Spleen (tissue), 13 donors: ENCODE measurements at places on chromosomes 11 and 22. TPM values are rescaled to one million over a fixed set of nuclear protein-coding genes. Genes with fewer than 3 reads are reported as not detected.
A peak's percentile ranks its signal among the peaks of the same experiment; 100 is the strongest.

- no peak for DNase-seq
Observed at GRCh38 chr11:115391598-115391997, 112.6 kb downstream of the CADM1 start.

DNA sequence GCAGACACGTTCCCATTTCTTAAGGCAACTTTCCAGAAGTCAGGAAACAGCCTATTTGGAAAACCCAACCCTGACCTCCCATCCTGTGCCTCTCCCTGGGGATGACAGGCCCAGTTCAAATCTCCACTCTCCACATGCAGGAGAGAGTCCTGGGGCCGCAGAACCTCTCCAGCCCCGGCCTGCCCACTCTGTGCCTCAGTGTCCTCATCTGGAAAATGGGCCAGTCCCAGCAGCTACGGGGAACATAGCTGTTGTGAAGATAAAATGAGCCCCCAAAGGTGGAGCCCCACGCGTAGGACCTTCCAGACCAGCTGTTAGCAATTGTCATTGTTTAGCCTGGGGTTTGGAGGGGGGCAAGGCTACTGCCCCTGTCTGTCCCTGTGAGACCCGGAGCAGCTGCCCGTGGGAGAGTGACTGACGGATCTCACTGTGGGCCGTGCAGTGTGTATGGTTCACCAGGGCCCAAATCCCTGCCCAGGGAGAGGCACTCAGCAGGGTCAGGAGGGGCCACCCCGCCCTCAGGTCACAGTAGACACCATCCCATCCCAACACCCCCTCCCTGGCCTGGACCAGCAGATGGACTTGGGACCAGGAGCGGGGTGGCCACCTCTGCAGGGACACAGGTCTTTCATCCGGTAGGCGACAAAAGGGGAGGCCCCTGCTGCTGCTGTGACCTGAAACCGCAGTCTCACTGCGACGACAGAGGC lies 145.9 kb downstream of the CTTN start:
- peak; percentile 36 for DNase-seq

GRCh38 chr11:44637487-44637886 lies 72.0 kb downstream of the CD82 start:
- DNase-seq = no peak

DNA sequence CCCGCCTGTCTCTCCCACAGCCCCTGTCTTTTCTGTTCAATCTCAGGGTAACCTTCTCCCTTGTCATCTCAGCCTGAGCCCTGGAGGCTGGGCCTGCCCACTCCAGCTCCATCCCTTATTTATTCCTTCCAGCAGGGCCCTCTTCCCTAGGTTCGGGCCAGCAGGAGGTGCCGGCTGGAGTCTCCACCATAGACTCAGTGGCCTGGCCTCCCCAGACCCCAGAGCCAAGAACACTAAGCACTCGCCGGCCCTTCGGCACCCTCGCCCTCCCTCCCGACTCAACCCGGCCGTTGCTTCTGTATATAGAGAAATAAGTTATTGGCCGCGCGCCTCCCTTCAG lies 1.4 kb upstream of the RAB1B start:
- DNase-seq = no peak

GRCh38 chr11:124394408-124394807 lies 4.4 kb downstream of the OR8B3 start:
- DNase-seq = no peak

- DNase-seq = no peak
Observed at GRCh38 chr11:130528298-130529261, 80.1 kb downstream of the ADAMTS15 start.

Gene RAC2
- 335 TPM for total RNA-seq

- DNase-seq = peak; percentile 81
Observed at GRCh38 chr11:8192016-8192895, 23.4 kb upstream of the RIC3 start.

DNA sequence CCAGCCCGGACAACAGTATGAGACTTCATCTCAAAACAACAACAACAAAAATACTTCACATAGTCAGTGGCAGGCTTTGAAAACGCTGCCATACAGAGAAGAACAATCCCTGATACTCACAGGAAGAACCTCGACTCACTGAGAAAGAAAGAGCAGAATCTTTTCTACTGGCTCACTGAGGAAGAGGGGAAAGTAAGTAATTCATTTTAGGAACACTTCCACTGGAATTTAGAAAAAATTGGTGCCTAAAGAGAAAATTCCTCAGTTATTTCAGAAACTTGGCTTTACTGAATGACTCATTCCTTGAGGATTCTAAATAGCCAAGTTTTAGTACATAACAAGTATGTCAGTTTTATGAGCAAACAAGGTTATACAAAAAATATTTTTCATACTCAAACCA lies 12.3 kb downstream of the NARS2 start:
- DNase-seq = no peak

GRCh38 chr11:68002938-68003845 lies 705 bp downstream of the UNC93B1 start:
- peak; percentile 96 for DNase-seq

DNA sequence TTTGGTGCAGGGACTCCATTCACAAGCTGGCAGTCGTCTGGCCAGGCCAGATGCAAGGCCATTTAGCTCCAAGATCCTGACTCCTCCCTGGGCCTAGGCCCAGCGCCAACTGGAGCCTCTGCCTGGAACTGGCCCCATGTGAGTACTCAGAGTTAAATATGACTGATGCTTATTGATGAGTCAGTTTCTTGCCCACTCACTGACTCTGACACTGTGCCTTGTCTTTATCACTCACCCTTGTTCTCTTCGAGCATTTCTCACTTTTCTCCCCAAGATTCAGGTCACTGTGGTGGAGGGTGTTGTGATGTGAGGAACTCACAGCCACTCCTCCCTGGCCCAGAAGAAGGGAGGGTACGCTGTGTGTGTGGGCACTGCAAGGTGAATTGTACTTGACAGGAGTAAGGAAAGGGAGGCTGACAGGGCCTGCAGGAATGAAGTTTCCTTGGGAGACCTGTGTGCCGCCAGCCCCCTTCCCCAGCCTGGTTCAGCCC lies 23.2 kb upstream of the ST3GAL4 start:
- peak; percentile 74 for DNase-seq

GRCh38 chr11:117876341-117877119 lies at the start of gene FXYD6:
FXYD6 (minus strand) TSS chr11:117876658; CDS start chr11:117842776, 33,882 bp downstream.
- DNase-seq = peak; percentile 81

Gene KCNQ1
- 18.3 TPM for total RNA-seq

DNA sequence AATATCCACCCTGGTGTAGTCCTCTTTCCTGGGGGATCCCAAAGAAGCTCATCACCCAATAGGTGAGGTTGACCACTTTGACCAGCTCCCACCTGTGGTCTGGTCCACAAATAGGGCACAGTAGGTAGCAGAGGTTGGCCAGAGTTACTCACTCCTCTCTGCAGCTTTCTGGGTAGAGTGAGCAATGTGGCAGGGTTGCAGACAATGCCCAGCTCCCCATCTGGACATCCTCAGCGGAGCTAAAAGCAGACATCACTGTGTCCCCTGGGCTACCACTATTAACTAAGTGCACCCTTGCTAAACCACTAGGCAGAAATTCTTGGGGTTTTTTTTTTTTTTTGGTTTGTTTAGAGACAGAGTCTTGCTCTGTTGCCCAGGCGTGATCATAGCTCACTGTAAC lies 48.4 kb upstream of the TP53I11 start:
- DNase-seq = no peak

GRCh38 chr11:30313580-30313979 lies 9.3 kb upstream of the ARL14EP start:
- no peak for DNase-seq

DNA sequence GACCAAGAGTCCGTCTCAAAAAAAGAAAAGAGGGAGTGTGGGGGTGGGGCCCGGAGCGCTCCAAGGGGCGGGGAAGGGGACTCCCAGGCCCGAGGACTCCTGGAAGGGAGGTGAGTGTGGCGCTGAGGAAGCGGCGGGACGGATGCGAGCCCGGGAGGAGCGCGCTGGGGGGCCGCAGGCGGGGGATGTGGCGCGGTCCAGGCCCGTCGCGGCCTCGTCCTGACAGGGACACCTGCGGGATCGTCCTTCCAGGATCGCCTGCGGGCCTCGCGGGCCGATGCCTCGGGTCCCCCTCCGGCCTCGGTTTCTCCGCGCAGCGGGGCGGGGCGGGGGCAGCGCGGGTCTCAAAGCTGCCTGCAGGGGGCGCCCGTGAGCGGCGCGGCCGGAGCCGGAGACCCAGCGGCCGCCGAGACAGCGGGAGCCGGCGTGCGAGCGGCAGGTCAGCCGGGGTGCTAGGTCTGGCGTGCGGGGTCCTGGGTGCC lies 3.8 kb upstream of the ADORA2A start:
- DNase-seq = peak; percentile 95

DNA sequence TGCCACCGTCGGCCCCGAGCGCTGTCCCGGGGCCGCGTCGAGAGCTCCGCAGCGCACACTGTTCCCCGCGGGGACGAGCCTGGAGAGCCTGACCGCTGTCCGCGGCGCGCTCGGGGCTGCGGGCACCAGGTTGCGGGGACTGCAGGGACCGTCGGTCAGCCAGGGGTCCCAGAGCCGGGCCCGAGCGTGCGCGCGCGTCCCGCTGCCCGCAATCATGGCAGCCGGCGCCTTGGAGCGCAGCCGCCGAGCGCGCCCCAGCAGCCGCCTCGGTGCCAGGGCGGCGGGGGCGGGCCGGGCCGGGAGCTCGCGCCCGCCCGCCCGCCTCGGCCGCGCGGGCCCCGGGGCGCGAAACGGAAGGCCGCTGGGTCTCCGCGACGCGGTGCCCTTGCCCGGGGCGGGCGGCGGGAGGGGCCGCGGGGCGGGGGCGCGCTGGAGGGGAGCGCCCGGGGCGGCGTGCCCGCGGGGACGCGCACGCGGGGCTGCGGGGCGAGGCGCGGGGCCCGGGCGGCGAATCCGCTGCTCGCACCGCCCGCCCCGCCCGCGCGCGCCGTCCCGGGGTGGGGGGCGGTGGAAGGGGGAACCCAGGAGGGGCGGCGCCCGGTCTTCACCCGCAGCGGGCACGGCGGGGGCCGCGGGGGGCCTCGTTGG lies 79.4 kb upstream of the PPARA start:
- DNase-seq = peak; percentile 88

DNA sequence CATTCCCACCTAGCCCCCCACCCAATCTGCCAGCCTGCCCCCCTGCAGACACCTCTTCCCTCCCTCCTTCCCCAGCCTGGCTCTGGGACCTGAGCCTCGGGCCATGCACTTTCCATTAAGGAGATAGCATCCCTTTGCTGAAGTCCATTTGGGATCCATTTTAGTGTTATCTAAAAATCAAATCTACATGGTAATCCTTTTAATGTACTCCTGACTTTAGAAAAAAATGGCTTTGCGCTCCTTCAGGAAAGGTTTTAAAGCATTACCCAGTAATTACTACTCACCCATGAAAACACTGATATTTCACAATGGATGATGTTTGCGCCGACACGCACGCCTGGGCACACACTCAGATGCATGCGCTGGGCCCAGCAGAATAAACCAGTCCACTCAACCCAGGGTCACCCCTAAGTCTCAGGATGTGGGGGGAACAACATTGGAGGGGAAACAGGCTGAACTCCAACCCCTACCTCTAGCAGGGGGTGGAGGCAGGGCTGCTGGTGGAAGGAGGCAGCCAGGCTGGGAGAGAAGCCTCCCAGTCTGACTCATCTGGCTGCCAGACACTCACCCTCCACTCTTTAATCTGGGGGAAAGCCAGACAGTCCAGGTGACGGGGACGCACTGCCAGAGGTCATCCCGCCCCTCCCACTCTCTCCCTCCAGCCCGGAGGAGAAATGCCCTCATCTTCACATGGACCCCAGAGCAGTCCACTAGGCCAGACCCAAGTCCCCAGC lies 29.8 kb downstream of the LMO1 start:
- peak; percentile 49 for DNase-seq

DNA sequence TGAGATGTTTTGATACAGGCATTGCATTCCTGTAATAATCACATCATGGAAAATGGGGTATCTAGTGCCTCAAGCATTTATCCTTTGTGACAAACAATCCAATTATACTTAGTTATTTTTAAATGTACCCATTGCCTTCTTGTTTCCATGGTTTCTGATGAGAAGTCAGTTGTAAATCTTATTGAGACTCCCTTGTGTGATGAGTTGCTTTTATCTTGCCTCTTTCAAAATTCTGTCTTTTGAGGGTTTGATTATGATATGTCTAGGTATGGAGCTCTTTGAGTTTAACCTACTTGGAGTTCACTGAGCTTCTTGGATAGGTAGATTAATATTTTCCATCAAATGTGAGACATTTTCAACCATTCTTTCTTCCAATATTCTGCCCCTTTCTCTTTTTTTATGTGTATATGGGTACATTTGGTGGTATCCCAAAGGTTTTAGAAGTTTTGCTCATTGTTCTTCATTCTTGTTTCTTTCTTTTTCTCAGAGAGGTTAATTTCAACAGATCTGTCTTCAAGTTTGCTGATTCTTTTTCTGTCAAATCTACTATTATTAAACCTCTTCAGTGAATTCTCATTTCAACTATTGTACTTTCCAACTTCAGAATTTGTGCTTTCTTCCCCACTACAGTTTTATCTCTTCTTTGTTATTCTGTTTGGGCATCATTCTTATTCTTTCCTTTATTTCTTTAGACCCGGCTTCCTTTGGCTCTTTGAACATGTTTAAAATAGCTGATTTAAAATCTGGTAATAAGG lies 13.7 kb downstream of the NAGA start:
- no peak for DNase-seq

Gene ADAMTS8
- total RNA-seq = 0.73 TPM

DNA sequence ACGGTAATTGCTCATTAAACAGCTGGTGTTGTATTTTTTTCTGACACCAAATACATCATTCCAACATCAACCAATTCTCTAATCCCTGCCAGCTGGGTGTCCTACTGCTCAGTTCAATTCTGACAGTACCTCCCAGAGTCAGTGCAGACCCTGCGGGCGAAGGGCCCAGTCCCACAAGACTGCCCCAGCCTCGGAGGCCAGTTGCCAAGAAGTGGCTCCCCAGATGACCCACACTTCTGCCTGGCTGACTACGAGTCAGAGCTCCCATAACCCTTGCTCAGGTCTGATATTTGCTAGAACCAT lies 147.2 kb downstream of the CTTN start:
- peak; percentile 49 for DNase-seq

Gene MIOX
- not detected for total RNA-seq

Gene PTH
- total RNA-seq = not detected

- no peak for DNase-seq
Observed at GRCh38 chr22:32558681-32559355, 84.2 kb downstream of the FBXO7 start.

DNA sequence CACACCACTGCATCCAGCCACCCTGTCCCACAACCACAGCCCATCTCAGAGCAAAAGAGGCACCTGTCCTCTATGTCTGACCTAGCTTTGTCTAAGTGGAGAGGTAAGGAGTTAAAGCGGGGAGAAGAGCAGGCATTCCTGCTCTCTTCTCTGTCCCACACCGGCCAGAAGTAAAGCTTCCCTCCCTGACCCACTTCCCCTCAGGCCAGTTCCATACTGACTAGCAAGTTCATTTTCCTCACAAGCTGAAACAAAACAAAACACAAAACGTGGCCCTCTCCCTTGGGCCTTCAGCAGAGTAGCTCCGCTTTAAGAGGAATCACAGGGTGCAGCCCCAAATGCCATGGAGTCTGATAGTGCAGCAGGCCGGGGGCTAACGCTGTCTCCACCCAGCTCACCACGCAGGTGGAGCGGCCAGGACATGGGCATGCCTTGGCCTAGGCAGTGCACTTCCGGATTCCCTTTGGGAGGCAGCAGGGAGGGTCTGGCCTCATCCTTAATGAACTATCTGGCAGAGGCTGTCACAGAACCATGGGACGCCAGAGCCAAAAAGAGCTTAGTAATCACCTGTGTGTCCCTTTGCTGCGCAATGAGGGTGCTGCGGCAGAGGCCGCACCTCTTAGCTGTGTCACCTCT lies 34.0 kb downstream of the FLI1 start:
- DNase-seq = peak; percentile 82

GRCh38 chr11:4926608-4927007 lies 2.5 kb upstream of the OR51G1 start:
- no peak for DNase-seq

- DNase-seq = no peak
Observed at GRCh38 chr11:44505581-44506054, 59.8 kb upstream of the CD82 start.

GRCh38 chr11:87120937-87121336 lies 83.2 kb downstream of the TMEM135 start:
- DNase-seq = no peak
